ENCODE measurements at places on chromosomes 5 and 9.

DNA sequence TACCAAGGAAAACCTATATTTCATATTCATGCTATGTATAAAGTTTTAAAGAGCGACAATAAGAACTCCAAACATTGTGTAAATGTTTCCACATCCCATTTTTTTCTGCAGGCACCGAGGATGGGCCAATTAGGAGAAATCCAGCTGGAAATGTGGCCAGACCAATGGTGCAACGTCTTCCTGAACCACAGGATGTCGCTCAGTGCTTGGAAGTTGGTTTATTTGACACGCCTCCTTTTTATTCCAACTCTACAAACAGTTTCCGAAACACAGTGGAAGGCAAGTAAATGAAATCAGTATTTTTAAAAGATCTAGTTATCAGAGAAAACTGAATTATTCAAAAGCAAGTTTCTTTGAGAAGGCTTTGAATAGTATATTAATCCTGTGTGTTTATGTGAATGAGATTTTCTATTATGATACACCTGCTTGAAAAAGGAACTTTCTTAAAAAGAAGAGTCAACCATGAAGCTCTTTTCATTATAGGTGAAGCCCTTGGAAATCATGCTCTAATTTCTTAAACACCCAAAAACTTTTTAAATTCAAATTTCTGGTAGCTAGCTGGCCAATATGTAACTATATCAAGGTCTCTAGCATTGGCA is 9.1 kb downstream of the TYRP1 start:
- DNase-seq, result peak; percentile 76

DNA sequence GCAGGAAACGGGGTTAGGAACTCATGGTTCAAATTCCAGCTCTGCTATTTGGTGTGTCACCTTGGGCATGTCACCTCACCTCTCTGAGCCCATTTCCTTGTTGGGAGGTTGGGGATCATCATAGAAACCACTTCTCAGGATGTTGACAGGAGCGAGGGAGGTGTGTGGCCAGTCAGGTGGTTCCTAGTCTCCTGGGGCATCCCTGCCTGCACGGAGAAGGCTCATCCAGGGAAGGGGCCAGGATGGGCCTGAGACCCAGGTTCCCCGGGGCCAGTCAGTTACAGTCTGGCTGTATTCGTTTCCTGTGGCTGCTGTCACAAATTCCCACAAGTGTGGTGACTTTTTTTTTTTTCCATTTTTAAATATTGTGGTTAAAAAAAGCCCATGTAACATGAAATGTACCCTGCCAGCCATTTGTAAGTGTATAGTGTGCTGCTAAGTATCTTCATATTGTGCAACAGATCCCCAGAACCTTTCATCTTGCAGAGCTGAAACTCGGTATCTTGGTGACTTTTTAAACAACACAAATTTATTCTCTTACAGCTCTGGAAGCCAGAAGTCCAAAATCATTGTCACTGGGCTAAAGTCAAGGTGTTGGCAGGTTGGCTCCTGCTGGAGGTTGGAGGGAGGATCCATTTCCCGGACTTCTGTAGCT is 78.7 kb upstream of the UNC5A start:
- DNase-seq, result no peak

DNA sequence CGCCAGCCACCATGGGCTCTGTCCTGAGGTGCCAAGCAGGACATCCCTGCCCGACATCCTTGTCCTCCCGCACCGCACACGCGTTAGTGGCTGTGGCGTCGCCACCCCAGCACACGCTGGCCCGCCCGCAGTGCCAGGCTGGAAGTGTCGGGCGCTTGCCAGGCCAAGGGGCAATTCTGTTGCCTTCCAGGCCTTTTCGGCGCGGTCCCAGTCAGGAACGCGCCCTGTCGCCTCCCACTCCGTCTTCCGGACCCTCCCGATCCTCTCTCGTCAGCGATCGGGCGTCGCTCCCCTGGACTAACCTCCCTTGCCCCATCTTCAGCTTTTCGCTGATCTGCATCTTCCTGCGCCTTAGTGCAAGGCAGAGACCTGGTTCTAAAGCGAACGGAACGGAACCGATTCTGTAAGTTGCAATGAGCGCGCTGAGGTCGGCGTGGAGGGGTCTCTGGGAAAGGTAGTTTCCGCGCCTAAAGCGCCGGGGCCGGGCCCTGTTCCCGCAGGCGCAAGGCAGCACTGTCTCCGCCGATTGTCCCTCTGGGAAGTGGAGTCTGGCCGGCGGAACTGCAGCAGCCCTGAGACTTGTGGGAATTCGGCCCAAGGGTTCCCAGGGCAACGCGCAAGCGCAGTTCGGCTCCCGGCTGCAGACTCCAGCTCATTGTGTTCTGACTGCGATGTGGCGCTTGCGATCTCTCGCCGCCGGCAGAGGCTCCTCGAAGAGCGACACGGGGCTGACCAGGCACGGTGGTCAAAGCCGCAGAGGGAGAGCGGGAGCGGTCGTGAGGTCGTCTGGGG is at the start of gene ZNF454:
Gene ZNF454 (plus strand): TSS at position 630 of the 792 bp plus-strand sequence. CDS start 1,594 bp downstream, outside the sequence.
- DNase-seq, result peak; percentile 91

DNA sequence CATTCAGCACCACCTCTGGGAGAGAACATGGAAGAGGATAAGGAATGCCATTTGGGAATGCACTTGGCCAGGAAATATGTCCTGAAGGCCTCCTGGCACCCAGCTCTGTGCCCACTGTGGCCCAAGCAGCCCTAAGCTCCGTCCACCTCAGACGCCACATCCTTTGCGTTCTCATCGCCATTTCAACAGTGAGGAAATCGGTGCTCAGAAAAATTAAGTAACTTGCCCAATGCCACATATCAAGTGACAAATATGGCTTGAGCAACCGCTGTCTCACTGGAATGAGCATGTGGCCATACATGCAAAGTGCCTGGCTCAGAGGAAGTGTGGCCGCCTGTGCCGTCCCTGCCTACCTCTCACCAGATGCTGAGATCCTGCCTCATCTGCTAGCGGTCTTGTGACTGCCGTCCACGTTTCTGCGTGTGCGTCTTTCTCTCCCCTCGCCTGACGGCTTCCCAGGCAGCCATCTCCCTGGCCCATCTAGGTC is 984 bp upstream of the DOK3 start:
- no peak for DNase-seq

DNA sequence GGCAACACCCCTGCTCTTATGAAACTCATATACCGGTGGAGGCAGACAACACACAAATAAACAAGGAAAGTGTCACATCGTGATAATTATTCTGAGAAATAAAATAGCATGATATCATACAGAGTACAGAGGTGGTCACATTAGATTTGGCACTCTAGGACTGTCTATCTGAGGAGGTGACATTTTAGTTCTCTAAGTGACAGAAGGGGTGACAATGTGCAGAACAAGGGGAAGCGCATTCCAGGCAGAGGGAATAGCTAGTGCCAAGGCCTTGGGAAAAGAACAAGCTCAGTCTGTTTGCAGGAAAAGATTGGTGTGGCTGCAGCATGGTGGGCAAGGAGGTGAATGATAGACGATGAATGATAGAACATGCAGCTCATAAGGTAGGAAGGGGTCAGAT is 12.7 kb upstream of the IRF1 start:
- no peak for DNase-seq

GRCh38 chr5:170513856-170514525 is 10.2 kb downstream of the KCNIP1 start:
- no peak for DNase-seq

- DNase-seq, result peak; percentile 75
Observed at GRCh38 chr5:120108586-120109248, 355.4 kb upstream of the PRR16 start.

DNA sequence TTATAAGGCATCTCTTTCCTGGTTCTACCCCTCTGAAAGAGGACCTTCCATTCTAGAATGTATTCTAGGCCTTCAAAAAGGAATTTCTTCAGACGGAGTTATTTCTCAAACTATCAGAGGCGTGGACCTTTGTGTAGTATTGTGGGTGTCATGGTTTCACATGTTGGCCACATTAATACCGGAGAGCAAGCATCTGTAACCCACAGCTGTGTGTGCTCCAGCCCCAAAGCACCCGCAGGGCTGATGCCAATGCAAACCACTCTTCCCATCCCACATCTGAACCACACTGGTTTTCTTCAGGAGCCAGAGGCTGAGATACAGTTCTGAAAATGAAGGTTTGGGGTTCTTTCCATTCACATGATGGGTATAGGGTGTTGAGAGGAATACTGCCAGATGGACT is 127.1 kb downstream of the BNC2 start:
- no peak for DNase-seq

GRCh38 chr9:114503009-114503408 is 2.3 kb downstream of the WHRN start:
- DNase-seq, result no peak

DNA sequence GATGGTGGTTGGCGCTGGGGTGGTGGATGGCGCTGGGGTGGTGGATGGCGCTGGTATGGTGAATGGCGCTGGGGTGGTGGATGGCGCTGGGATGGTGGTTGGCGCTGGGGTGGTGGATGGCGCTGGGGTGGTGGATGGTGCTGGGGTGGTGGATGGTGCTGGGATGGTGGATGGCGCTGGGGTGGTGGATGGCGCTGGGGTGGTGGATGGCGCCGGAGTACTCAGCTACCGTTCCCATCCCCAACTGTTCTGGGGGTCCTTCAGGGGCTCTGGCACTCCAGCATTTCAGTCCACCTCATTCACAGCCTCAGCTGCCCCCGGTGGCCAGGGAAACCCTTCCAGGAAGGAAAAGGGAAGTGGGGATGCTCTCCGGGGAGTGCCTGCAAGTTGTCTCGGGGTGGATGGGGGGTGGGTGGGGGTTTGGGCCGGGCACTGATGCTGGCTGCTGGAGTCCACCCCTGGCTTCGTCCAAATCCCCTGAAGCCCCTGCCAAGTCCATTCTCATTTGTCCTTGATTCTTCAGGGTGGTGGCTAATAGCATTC is 147.3 kb upstream of the COL5A1 start:
- DNase-seq, result no peak

GRCh38 chr9:121610638-121610953 is 40.8 kb upstream of the DAB2IP start:
- DNase-seq, result no peak

DNA sequence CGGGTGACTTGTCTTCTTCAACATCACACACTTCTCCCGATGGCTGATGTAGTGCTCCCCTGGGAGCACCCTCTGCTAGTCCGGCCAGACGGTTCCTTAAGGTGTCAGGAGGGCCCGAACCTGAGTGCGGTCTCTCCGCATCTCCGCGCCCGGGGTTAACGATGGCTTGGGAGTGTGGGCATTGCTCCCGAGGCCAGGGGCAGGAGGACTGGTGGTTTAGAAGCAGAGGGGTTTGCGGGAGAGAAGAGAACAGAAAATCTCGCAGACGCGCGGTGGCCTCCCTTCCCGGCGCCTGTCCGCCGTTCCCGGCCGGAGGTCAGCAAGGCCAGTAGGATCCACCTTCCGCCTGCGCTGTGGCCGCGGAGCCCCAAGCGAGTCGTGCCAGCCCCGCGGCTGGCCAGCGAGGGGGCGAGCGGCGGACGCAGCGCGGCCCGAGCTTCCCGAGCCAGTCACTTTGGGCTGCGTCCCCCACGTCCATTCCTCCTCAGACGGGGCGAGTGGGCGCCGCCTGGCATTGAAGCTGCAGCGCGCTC is 700 bp downstream of the CDO1 start:
- peak; percentile 21 for DNase-seq

GRCh38 chr5:147832541-147832940 is 1.1 kb upstream of the SPINK1 start:
- no peak for DNase-seq

- DNase-seq, result peak; percentile 97
Observed at GRCh38 chr5:137563646-137564397, 64.7 kb upstream of the SPOCK1 start.

- no peak for DNase-seq
Observed at GRCh38 chr5:87122151-87122977, 145.3 kb upstream of the RASA1 start.

DNA sequence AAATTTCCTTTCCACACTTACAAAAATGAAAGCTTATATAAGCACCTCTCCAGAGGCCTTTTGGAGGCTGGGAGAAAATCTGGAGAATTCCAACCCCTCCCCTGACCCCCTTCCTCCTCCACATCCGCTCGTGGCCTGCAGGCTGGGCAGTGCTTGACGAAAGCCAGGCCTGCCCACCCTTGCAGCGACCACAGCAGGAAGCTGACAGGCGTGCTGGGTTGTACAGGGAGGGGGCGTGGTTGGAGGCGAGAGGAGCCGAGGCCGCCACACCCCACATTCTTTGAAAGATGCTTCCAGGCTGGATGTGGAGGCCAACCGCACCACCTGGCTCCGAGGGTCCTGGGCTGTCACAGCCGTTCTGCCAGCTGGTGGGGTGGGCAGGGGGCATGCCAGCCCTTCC is 47.8 kb upstream of the IER5L start:
- DNase-seq, result peak; percentile 78

DNA sequence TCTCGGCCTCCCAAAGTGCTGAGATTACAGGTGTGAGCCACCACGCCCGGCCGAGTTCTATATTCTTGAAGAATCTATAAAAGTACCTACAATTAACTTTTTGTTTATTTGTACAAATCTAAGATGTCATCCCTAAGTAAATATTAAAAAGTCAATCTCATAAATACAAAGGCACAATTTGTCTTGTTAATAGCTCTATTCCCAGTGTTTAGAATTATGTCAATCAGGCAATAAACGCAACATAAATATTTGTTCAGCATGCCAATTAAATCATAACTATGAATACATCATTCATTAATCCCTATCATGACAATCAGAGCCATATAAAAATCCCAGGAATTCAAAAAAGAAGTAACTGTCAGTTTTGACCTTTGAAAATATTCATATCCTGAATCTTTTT is 68.9 kb upstream of the CDH18 start:
- no peak for DNase-seq

- DNase-seq, result no peak
Observed at GRCh38 chr9:136331556-136332481, 4.5 kb downstream of the GPSM1 start.

DNA sequence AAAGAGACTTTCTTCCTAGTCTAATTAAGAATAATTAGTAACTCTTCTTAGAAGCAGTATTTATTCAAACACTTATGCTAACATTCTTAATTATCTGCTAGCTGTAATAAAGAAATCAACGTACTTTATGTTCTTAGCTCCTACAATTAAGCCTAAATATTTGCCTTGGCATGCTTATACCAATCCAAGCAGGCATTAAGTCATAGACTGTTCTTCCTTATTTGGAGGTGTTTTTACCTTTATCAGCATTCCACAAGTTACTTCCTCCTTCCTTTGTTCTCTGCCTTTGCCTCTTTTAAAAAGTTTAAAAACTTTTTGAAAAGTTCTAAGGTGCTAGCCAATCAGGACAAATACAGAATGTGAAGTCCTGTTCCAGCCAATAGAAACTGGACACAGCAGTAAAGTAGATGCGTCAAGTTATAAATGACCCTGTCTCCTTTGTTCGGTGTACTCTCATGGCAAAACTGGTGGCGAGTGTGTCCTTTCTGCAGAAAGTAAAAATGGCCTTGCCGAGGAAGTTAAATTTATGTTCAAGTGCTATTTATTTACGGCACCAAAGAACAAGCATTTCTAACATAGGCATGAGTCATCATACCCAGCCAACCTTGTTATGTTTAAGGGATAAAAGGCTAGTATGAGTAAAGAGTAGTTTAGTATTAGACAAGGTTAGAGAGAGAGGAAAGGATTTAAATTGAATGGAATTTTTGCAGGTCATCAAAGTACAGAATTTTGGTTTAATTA is 58.6 kb downstream of the GPBP1 start:
- no peak for DNase-seq

GRCh38 chr9:99244344-99245260 is 22.5 kb downstream of the SEC61B start:
- no peak for DNase-seq
